ENCODE measurements at places on chromosomes 6 and 20.

DNA sequence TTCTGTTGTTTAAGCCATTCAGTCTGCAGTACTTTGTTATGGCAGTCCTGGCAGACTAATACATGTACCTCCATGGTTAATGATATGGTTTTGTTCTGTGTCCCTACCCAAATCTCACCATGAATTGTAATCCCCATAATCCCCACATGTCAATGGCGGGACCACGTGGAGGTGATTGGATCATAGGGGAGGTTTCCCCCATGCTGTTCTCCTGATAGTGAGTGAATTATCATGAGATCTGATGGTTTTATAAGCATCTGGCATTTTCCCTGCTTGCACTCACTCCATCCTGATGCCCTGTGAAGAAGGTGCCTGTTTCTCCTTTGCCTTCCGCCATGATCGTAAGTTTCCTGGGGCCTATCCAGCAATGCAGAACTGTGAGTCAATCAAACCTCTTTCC lies 57.5 kb upstream of the NT5E start:
- DNase-seq = no peak

GRCh38 chr20:47576516-47577033 lies 74.9 kb downstream of the NCOA3 start:
- no peak for DNase-seq

- no peak for DNase-seq
Observed at GRCh38 chr6:66029391-66029790, 322.4 kb upstream of the EYS start.

DNA sequence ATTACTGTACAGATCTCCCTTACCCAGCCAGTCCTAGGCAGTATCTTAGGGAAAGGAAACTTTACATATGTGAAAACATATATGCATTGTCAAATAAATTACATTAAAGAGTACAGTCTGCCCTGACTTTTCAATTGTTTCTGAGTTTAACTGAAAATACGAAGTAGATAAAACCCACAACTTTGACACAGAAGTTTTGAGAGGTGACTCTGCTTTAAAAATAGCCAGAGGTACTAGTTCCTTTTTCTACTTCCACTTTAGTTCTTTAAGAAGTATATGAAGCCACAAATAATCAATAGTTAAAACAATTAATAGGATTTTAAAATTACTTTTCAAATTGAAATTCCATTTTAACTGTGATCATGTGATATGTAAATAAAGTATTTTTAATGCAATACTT lies 62.9 kb downstream of the BMP5 start:
- DNase-seq = no peak
